Muscle of arm (tissue), 14 donors: ENCODE measurements at places on chromosomes 13 and 19. TPM values are rescaled to one million over a fixed set of nuclear protein-coding genes. Genes with fewer than 3 reads are reported as not detected.

DNA sequence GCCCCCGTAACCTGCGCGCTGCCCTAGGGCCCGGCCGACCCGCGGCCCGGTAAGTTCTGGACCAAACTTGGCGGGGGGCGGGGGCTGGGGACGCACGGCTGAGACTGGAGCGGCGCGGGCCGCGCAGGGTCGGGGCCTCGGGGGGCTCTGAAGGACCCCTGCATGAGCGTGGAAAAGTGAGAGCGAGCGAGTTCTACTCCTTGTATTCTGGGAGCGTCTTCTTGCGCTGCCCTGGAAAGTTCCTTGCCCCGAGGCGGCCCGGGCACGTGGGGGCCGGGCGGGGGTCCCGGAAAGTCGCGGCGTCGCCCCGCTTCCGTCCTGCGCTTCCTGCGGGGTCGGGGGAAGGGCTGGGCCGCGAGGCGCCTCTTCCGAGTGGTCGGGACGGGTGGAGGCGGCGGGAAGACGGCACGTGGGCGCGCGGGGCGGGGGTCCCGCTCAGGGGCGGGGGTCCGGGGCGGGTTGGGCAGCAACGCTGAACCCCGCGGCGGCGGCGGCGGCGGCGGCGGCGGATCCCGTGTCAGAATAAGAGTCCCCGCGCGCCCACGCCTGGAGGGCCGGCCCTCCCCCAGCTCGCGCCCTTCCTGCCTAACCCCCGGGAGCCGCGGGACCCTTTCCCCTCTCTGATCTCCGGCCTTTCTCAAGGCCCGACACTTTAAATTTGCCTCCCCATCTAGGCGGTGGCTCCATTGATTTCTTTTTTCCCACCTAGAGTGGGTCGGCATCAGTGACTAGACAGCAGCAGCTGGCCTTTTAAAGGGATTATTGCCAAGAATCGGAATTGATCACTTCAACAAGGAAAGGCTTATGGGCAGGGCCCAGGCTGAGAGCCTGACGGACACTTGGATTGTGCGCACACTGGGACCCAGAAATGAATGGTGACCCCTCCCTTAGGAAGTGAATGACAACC is 749 bp downstream of the GATAD2A start:
- DNase-seq = peak; percentile 69

GRCh38 chr19:44818466-44819031 is 9.6 kb downstream of the BCAM start:
- DNase-seq = no peak

GRCh38 chr19:17070912-17071311 is 4.3 kb downstream of the HAUS8 start:
- no peak for DNase-seq

DNA sequence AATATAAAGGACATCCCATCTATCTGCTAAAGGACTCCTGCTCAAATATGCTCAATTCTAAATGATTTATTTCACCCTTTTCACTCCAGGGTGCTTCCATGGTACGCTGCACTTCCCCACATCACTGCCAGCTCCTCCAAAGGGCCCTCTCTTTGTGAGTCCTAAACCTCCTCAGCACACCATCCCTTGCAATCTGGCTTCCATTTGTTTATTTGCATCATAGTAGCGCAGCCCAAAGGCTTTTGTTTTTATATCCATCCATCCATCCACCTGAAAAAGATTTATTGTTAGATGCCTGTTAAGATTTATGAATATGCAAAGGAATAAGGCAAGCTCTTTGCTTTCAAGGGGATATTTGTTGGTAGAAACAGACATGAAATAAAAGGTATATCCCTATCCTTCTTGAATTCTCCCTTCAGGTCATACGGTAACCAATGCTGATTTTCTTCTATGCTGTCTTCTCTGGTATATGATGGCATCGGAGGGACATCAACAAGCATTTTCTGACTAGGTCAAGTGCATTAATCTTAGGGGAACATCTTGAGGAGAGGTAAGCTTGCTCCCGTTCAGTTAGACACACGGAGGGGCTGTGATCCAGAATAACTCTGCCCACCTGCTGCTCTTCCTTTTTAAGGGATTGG is 397.6 kb downstream of the LIG4 start:
- DNase-seq = no peak

DNA sequence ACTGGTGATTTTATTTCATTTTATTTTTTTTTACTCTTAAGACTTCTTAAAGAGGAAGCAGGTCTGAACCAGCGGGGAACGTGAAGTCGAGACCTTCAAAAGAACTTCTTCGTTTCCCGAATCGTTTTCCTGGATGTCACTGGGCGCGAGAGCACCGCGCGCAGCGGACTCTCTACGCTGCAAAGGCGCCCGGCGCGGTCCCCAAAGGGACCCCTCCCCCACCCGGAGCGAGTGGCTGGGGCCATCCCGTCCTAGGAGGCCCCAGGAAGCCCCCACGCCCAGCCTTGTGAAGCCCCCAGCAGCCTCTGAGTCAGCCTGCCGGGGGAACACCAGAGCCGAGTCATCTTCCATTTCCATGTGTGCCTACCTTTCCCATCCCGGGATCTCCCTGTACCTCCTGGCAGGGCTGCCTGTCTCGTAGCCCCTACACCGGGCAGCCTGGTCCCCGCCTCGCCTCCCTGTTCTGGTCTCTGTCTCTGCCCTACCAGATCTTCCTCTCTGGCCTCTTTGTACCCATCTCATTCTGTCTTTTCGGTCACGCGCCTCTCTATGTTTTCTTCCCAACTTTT is 608 bp downstream of the CD70 start:
- no peak for DNase-seq

DNA sequence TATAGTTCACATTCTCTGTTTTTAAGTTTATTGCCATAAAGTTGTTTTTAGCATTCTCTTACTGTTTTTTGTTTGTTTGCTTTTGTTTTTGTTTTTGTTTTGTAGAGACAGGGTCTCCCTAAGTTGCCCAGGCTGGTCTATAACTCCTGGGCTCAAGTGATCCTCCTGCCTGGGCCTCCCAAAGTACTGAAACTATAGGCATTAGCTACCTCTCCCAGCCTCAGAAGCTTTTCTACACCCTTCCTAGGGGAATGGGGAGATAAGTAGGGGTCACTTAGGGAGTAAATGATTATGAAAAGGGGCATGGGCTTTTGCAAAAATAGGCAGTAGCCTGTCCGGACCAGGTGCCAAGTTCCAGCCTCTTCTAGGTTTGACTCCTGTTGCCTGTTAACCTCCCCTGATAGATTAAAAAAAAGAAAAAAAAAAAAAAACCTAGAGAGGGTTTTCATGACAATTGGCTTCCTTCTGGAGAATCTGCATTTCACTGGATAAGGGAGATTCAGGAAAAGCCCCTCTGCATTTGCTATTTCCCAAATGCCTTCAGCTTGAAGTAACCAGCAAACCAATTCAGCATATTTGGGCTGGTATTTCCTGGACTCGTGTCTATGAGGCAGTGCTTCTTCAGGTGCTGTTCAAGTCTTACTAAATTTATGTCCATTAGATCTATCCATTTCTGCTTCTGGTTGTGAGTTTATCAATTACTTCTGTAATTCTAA is 216.8 kb downstream of the TM9SF2 start:
- no peak for DNase-seq

DNA sequence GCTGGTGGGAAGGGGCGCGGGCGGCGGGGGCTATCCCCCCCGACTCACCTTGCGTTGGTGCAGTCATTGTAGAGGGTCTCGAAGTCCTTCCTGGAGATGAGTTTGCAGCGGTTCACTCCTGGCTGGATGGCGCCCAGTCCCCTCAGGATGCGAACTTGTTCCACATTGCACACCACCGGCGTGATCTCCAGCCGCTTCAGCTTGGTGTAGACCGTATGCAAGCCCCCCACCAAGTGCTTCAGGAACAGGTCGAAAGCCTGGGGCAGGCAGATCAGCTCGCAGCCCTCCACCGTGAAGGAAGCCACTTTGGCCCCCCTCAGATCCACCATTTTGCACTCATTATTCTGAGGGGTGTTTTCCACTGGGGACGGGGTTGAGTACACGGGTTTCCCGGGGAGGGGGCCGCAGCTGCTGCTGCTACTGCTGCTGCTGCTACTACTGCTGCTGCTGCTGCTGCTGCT is 1.1 kb downstream of the DACH1 start:
- peak; percentile 21 for DNase-seq

DNA sequence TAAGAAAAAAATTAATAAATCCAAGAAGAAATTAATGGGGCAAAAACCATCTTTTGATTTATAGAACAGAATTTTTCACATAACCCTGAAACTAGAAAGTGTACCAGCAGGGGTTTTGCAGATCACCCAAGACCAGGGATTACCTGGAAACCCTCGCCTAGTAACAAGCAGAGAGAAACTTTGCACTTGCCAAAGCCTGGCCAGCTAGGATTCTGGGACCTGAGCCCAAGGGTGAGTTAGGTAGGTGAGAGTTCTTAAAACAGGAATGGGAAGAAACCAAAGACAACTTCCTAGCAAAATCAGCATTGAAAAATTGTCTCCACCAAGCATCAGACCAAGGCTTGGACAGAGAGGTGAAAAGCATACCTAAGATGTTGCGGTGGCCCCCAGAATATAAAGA is 247.0 kb upstream of the NBEA start:
- DNase-seq = no peak

DNA sequence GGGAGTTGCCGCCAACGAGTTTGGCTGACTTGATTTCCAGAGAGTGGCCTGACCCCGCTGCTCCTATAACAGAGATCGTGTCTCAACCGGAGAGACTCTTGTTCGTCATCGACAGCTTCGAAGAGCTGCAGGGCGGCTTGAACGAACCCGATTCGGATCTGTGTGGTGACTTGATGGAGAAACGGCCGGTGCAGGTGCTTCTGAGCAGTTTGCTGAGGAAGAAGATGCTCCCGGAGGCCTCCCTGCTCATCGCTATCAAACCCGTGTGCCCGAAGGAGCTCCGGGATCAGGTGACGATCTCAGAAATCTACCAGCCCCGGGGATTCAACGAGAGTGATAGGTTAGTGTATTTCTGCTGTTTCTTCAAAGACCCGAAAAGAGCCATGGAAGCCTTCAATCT is 21.6 kb downstream of the NLRP4 start:
- no peak for DNase-seq

- DNase-seq = no peak
Measured at GRCh38 chr13:40440990-40441820, 225.2 kb downstream of the FOXO1 start.

GRCh38 chr19:7179917-7180306 is 110.4 kb downstream of the ZNF557 start:
- no peak for DNase-seq

DNA sequence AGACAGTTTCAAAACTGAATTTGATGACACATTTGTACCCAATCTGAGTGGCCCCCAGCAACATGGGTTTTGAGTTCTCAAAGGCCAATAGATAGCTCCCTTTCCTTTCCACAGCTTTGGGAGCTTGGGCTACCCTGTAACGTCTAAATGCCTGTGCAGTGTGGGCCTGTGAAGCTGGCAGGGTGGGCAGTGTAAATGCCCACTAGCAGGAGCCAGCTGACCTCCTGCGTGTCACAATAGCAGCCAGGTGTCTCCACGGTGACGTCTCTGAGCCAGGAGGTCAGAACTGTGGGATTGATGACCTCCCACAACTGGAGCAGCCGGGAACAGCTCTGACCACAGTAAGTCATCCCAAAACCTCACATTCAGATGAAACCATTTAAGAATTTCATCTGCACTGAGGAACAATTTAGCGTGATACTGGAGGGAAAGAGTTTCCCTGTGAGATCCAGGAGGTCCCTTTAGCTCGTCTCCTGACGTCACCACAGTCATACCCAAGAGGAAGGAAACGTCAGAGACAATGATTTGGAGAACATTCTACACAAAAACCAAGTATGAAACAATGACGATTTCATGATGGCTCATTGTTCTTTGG is at the start of gene IPO5:
TSS of gene IPO5 (plus strand) at position 300 of the 595 bp plus-strand sequence. CDS start 23,022 bp downstream, outside the sequence.
- no peak for DNase-seq

- no peak for DNase-seq
Measured at GRCh38 chr19:6273701-6274601, 5.8 kb downstream of the MLLT1 start.

- DNase-seq = peak; percentile 32
Measured at GRCh38 chr13:92175330-92175729, 776.9 kb downstream of the GPC5 start.

DNA sequence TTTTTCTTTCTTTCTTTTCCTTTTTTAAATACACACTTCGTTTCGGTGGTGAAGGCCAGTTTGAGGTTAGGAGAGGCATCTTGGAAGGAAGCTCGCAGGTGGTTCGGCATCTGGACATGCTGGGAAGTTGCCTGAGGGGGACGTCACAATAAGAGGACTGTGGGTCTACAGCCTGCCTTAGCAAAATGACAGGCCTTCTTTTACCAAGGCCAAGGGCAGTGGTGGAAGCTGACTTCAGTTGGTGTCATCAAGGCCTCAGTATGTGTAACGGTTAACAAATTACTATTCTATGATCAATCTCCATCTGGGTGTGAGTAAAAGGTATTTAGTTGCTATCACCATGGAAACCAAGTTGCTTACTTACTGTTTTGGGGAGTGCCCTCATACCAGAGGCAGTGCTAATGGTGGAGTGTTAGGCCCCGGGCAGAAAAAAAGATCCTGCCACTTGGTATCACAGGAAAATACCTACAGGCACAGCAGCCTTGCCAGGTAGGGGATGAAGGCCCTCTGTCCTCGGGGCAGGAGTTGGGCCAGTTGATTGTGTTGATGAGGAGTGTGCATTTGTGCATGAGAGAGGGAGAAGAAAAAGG is 10.3 kb downstream of the ACTN4 start:
- DNase-seq = no peak

DNA sequence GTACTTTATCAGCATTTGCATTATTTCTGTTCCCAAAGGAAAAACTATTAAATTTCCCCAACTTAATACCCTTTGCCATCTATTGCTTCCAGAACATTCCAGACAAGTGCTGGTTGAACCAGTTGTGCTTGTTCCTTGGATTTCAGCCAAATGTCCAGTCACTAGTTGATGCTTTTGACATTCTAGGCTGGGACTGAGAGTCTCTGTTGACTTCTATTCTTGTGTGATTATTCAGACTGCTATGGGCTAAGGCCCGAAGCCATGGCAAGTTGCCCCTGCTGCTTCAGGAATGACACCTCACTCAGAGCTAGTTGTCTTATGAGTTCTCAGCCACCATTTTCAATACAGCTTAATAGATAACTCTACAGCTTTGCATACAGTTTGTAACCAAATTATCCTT is 458.1 kb upstream of the ARGLU1 start:
- DNase-seq = peak; percentile 16

Gene FLT1
- polyA plus RNA-seq = 15.3 TPM

Gene PDE4A
- 2.5 TPM for polyA plus RNA-seq

Gene SYNGR4
- polyA plus RNA-seq = not detected

Gene ZNF737
- 11.8 TPM for polyA plus RNA-seq

Gene CYP2A6
- 0.21 TPM for polyA plus RNA-seq

Gene PPM1N
- polyA plus RNA-seq = 0.52 TPM

Gene LRCH1
- polyA plus RNA-seq = not detected
